Immature natural killer cell (primary cell): ENCODE measurements at places on chromosomes 2 and 18. TPM values are rescaled to one million over a fixed set of nuclear protein-coding genes. Genes with fewer than 3 reads are reported as not detected.

DNA sequence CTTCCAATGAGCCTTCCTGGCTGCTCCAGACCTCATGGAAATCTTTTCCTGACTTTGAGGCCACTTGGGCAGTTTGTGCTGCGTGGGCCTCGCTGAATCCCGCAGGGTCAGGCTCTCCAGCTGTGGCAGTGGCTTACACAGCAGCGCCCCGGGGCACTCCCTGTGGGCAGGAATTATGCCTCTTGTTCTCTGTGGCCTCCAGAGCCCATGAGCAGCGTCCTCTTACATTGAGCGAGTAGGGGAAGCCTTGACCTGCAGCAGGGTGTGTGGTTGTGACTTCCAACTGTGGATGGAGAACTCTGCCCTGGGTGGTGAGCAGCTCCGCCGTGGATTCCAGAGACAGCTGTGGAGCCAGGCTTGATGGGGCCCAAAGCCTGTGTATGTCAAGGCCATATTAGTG is 180.8 kb downstream of the GLI2 start:
- no peak for DNase-seq

DNA sequence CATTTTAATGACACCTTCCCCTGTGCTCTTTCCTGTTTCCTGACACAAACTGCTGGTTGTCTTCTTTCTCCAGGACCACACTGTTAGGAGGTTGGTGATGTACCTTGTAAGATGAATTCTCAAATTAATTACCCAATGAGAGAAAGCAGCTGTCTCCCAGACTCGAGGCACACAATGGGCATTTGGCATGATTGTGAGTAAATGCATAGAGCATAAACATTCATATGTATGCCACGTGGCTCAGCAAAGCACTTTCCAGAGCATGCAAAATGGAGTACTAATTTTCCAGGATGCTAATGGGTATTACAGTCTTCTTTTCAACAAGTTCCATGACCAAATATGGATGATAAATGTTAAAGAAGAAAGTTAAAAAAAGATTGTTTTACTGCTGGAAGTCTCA is 235.2 kb upstream of the KLHL29 start:
- DNase-seq, result no peak

Gene C2orf49
- 11.1 TPM for polyA plus RNA-seq

Gene FRZB
- polyA plus RNA-seq, result not detected
